ENCODE measurements at places on chromosomes 1 and 21. TPM values are rescaled to one million over a fixed set of nuclear protein-coding genes. Genes with fewer than 3 reads are reported as not detected.

Gene LAMC2
- 1.5 TPM for total RNA-seq

Gene HES2
- total RNA-seq: 0.14 TPM

Gene C4BPA
- not detected for total RNA-seq

Gene CFHR4
- total RNA-seq: not detected

Gene TSHB
- not detected for total RNA-seq

Gene TNFSF18
- total RNA-seq: 6.3 TPM

Gene GBP7
- not detected for total RNA-seq

Gene TMEM61
- not detected for total RNA-seq

Gene TCHH
- total RNA-seq: 0.14 TPM

Gene SPATA46
- total RNA-seq: not detected

Gene LCE1A
- total RNA-seq: not detected

Gene CA6
- not detected for total RNA-seq

Gene S100B
- 0.29 TPM for total RNA-seq

Gene TTC13
- 9.0 TPM for total RNA-seq

Gene ZMPSTE24
- total RNA-seq: 119 TPM

Gene LRRC41
- 142 TPM for total RNA-seq

Gene PHF13
- 12.0 TPM for total RNA-seq

Gene TRIM63
- total RNA-seq: not detected

Gene TMEM82
- not detected for total RNA-seq

Gene PADI6
- total RNA-seq: not detected

Gene MMP23B
- 12.9 TPM for total RNA-seq

Gene PARK7
- total RNA-seq: 158 TPM
